ENCODE measurements at places on chromosomes 5 and 9.

GRCh38 chr5:86666981-86667380, 49.2 kb downstream of the COX7C start:
- no peak for DNase-seq

DNA sequence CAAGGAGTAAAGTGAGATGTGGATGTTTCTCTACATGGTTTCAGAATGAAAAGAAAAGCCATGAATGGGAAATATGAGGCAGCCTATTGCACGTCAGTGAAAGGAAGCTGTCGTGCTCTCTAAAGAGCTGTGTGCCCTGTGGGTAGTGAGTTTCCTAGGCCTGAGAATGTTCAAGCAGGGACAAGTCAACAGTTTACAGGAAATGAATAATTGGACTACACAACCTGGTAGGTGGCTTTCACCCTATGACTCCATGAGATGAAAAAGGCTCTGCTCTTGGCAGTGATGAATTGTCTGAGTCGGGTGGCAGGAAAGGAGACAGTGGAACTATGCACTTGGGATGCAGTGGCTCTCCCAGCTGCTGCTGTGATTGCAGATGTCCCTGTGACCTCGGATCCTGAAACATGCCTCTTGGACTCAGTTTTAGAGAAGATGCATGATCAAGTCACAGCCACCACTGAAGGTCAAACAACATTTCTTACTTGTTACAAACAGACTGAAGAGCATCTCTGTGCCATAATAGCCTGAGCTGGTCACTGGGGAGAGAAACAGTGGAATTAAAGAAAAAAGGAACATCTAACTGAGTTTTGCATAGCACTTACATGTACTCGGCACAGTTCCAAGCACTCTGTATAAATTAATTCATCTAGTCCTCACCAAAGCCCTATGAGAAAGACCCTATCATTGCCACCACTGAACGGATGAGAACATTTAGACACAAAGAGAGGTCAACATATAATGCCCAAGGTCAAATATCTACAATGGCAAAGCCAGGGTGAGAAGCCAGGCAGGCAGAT, 293.7 kb downstream of the SPOCK1 start:
- no peak for DNase-seq

GRCh38 chr5:174378121-174378874, 332.8 kb downstream of the NSG2 start:
- DNase-seq = no peak

GRCh38 chr5:74337984-74338310, 302.6 kb downstream of the ENC1 start:
- DNase-seq = no peak

DNA sequence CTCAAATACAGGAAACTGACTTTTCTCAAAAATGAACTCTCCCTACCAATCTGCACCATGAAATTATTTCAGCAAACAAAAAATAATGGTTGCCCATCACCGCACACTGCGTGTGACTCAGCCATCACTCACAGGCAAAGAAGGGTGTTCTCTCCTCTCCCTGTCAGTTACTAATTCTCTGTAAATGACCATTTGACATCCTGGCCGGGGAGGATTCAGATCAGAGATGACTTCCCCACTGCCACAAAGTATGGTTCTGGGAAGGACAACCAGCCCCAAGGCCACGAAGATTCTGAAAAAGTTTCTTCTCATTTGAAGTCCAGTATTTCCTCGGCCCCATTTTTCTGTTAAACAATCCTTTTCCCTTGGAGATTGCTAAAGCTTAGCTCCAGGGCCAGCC, 199.4 kb downstream of the AUH start:
- DNase-seq = no peak

GRCh38 chr9:13588151-13589033, 308.9 kb upstream of the MPDZ start:
- no peak for DNase-seq

DNA sequence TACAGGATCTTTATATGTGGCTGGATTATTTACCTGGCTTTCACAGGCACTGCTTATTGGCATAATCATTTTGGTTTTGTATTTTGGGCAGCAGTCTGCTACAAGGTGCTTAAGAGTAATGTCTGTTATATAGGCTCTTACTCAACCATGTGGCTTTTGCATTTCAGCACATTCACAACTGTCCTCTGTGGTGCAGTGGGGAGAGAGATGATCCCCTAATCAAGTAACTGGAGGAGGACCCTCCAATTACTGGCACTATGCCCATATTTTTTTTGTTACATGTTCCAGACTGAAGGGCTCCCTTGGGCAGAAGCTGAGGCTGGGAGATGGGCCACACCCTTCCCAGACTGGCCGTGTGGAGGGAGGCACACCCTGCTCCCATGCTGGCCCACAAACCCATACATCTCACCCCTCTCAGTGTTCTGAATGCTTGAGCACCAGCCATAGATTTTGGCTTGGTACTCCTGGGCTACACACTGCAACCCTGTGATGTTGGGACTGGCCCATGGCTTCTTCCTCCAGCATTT, 173.5 kb downstream of the FAM174A start:
- DNase-seq = no peak

DNA sequence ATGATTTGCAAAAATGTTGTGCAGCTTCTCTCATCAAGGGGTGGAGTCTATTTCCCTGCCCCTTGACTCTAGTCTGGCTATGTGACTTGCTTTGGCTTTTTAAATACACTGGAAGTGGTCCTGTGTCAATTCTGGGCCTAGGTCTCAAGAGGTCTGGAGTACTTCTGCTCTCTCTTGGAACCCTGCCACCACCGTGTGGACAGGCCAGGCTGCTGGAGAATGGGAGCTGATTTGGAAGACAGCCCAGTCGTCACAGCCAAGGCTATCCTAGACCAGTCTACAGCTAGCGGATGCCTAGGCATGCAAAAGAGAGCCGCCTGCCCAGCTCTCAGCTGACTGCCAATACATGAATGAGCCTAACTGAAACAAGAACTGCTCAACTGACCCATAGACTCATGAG, 56.7 kb upstream of the CLINT1 start:
- no peak for DNase-seq

DNA sequence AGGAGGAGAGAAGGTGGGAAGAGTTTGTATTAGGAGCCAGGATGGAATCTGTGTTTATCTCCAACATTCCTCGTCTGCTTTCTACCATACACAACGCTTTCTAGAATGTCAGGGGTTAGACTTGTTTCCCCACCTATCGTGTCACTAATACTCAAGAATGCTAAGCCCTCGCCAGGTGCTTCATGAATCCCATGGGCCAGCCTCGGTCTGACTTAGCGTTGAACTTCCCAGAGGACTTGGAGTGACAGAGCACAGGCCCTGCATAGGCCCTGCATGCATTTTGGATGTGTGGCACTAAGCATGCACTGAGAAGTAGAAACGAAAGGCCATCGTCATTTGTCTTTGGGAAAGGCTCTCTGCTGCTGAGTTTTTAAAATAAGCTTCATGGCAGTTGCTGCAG, 328.7 kb downstream of the NSG2 start:
- no peak for DNase-seq

DNA sequence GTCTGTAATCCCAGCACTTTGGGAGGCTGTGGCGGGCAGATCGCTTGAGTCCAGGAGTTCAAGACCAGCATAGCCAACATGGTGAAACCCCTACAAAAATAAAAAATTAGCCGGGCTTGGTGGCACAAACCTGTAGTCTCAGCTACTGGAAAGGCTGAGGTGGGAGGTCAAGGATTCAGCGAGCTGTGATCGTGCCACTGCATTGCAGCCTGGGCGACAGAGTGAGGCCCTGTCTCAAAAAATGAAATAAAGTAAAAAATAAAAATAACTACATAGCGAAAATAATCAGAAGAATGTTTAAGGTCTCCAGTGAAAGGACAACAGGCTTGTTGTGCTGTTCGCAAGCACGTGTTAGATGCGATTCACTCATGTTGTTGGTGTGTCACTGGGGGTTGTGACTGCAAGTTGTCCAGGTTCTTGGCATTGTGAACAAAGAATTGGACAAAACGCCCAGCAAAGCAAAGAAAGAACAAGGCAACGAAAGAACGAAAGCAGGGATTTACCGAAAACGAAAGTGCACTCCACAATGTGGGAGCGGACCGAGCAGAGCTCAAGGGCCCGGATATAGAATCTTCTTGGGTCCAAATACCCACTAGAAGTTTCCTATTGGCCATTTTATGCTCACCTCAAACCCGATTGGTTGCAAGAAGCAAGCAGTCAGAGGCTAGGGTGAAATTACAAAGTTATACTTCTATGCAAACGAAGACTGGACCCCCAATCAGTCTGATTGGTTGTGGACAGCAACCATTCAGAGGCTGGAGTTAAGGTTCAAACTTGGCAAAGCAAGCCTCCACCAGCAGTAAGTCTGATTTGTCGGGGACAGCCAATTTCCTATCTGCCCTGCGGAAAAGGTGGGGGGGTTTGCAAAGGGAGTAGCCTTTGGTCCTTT, 844 bp upstream of the MCCC2 start:
- DNase-seq = no peak

DNA sequence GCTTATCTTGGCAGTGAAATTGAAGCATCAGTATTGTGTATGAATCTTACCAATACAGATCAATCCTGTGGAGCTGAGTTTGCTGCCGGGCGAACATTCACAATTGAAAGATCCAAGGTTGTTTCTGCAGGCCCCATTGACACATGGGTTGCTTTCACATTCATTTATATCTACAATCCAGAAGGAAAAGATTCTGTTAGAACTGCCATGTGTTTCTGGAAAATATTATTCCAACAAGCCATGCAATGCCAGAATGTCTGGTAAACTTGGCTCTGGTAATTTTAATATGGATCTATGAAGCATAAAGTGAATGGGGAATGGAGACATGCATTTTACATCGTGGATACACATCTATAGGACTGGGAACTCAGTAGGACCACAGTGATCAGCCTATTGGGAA, 180.8 kb downstream of the FBN2 start:
- no peak for DNase-seq

DNA sequence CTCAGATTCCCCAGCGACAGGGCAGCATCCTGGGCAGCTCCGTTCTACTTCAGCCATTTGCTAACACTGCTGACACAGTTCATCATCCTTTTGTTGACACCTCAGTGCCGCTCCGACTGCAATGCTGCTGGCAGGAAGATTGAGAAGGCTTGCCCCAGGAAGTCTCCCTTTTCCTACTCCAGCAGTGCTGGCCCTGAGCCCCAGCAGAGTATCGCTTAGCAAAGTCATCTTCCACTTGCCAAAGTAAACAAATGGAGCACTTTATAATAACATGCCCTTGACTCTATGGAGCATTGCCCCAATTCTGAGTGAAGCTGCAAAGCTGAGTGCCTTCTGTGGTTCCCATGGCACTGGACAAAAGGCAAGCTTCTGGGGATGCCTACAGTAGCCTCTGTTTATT, 32.2 kb downstream of the PRLR start:
- no peak for DNase-seq

GRCh38 chr9:32177396-32177795, 207.0 kb upstream of the ACO1 start:
- no peak for DNase-seq

DNA sequence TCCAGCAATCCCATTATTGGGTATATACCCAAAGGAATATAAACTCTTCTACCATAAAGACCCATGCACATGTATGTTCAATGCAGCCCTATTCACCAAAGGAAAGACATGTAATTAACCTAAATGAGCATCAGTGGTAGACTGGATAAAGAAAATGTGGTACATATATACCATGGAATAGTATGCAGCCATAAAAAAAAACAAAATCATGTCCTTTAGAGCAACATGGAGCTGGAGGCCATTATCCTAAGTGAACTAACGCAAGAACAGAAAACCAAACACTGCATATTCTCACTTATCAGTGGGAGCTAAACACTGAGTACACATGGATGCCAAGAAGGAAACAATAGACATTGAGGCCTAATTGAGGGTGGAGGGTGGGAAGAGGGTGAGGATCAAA, 27.8 kb downstream of the DTWD2 start:
- no peak for DNase-seq

- no peak for DNase-seq
These were observed 38.1 kb upstream of the DENND4C start for GRCh38 chr9:19192202-19193028.

DNA sequence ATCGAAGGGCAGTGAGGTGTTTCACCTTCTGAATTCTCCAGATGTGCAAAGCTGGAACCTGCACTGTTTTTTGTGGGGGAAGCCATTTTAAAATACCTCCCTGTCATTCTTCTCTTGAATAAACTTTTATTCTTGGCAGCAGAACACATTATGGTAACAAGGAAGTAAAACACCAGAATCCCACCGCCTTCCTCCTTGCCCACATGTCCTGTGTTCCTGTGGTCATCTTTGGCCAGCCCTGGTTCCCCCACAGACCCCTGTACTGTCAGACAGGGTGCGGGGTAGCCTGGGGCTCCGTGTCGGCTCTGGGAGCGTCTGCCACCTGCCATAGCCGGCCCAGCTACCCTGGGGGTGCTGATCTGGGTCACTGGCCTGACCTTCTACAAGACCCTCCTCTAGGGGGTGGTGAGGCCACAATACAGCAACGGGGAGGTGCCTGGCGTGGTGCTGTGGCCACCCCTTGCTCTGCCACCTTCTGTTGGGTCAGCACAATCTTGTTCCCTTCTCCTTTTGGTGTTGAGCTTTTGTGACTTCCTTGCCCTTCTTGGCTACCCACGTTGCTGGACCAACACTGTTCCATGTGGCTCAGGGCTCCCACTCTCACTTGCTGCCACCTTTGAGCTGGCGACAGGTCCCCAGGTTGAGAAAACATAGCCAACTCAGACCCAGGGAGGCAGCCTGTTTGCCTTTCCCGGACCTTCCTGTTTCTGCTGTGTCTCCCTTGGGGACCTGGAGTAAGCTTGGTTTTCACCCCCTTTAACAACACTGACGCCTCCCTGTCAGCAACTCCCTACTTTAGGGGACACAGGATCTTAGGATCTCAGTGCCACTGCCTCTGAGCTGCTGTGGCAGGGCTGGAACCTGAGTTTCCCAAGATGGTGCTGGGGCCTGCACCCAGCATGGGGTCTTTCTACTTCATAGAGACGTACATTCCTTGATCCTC, 4.8 kb downstream of the WNK2 start:
- DNase-seq = no peak

- no peak for DNase-seq
These were observed 174.5 kb upstream of the MAP3K1 start for GRCh38 chr5:56640763-56641406.

GRCh38 chr9:1207686-1208085, 157.5 kb downstream of the DMRT2 start:
- no peak for DNase-seq

DNA sequence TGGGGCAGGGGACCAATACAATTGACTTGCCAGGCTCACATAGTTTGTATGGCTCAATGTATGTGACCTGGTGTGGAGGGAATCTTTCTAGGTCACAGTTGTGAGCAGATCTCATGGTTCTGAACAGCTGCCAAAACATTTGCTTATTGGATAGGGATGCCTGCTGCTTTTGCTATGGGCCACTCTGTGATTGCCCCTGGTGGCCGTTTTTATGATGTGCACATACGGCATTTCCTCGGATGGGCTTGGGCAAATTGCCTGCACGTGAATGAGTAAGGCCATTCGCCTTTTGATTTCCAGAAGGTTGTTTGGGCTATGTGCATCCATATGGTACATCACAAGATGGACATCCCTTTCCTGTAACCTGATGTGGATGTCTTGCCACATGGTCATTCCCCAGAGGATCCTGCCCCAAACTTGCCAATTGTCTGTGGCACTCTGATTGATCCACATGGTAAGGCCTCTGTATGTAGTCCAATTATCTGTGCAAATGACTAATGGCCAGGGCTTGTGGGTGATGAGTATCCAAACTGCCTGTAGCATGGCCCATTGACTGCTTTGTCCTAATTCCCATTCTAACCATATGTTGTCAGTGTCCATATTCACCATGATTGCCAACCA, 10.7 kb upstream of the SLC22A4 start:
- DNase-seq = no peak

Measured in activated CD4-positive, alpha-beta T cell treated with anti-CD3 and anti-CD28 coated beads, Interleukin-2, amount 50 U/mL, for 24 hours (primary cell).